ENCODE measurements at places on chromosomes 5 and 9.

- no peak for DNase-seq
Measured at GRCh38 chr5:93809430-93809829, 68.0 kb upstream of the POU5F2 start.

DNA sequence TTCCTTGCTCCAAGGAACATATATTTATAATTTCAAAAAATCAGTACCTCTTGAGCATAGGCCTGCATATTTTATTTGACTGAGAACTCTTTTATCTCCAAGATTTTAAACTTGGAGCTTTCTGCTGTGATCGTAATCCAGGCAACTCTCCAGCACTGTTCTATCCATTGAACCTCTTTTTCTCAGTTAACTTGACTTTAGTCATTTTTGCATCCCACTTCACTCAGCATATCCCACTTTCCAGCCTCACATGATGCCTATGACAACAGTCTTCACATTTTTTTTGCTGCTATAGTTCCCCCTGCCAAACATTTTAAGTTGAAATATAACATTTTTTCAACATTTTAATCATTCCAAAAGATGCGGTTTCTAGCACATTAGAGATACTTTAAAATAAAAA, 9.1 kb upstream of the PSIP1 start:
- DNase-seq: no peak

DNA sequence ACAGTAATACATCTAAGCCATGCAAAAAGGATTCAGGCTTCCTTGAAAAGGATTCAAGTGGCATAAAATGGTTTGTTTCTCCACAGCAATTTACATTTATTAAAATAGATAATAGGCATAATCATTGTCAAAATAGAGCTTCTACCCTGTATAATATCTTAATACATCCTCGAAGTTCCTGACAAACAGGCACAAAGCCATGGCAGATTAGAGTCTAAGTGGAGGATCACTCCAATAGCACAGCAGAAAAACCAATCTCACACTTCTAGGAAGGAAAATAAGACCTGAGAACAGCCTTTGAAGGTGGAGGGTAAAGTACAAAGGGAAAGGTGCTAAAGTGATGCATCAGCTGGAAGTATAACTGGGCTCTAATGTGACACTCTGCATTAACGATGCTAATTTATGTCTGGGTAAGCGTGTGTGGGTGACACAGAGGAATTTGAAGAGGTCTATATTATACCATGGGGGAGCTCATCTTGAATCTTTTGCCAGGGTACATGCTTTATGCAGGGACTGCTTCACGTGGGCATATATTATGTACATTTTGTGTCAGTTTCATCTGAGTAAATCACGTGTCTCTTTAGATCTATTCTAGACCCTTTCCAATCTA, 28.8 kb downstream of the PPP2R2B start:
- DNase-seq: no peak

GRCh38 chr5:134540747-134541733, 15.6 kb downstream of the JADE2 start:
- no peak for DNase-seq

DNA sequence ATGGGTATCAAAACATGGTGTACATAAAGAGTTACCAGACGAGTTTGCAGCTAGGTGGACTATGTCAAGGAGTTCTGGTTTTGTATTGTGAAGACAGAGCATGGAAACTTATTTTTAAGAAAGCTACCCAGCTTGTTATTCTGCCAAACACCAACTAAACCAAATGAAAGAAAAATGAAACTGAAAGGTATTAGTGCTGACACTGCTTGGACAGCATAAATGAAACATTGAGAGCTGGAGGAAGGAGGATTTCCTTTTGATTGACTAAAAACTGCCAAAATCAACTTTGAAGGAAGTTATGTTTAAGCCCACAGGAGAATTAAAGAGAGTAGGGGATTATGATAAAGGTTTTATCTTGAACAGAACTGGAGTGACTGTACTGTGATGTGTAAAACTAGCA, 766.2 kb downstream of the PTPRD start:
- no peak for DNase-seq

- DNase-seq: no peak
Measured at GRCh38 chr5:41083306-41083705, 12.2 kb upstream of the MROH2B start.

DNA sequence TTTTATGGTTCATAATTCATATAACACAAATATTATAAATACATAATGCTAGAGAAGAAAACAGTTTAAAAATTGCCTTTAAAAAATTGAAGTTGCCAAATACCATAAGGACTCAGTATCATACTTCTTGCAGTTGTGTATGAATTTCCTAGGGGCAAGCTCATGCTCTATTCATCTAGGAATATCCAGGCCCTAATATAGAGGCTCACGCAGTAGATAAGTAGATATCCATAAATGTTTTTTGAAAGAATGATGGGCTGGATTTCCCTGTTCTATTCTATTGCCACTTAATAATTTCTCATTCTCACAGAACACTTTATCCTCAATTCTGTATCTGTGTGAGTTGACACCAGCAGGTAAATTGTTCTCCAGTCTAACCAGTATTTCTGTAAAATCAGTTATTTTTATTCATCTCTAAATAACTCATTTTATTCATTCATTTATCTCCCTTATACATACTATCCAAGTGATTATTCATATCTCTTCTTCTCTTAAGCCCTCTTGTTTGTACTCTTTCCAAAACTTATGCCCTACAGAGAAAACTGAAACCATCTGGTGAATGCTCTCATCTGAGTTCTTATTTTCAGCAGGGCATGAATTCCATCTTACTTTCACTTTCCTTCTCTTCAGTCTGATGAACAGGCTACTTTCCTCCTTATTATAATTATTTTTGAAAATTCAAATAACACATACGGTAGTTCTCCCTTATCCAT, 97.1 kb downstream of the SLC44A1 start:
- DNase-seq: no peak

DNA sequence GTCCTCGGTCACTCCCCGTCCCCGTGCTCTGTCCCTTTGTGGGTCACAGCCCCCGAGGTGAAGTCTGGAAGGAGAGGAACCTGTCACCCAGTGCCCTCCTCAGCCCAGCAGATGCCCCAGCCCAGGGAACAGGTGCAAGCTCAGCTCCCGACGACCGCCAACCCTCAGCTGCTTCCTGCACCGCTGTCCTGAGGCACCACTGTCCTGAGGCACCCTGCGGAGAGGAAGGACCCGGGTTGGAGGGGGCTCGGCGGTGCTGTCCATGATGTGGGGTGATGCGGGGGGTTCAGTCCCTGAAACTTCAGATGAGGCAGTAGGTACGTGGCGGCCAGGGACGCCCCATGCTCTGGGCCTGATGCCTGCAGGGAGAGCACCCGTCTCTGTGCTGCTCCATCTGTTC, 81.4 kb downstream of the COL5A1 start:
- DNase-seq: no peak

DNA sequence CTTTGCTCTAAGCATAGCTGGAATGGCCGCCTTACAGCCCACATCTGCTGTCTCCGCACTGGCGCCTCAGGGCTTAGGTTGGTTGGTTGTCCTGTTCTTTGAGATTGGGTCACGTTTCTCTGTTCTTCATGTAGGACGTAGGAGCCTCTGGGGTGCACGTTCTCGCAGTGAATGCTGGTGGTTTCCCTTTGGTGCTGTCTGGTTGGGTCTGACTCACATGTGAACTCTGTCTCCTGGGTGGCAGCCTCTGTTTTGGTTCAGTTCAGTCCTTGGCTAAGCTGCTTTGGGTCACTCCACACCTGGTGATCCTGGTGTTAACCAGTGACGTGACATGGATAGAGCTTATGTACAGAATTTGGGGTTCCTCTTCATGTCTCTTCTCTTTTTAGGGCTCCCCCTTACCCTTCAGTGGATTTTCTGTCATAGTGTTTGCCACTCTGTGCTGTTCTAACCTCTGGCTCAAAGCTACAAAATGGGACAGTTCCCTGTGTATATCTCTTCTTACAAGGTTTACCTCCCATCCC, 12.6 kb upstream of the LPCAT1 start:
- DNase-seq: no peak

Data from esophagus squamous epithelium (tissue), 5 donors.